Vagina (tissue), 2 donors: ENCODE measurements at places on chromosomes 1 and 21.
A peak's percentile ranks its signal among the peaks of the same experiment; 100 is the strongest.

GRCh38 chr1:76125473-76126219 lies 51.1 kb downstream of the ST6GALNAC3 start:
- no peak for DNase-seq

GRCh38 chr1:173094541-173094940 lies 43.8 kb upstream of the TNFSF18 start:
- no peak for DNase-seq

GRCh38 chr1:109969907-109970306 lies 14.7 kb upstream of the AHCYL1 start:
- no peak for DNase-seq

DNA sequence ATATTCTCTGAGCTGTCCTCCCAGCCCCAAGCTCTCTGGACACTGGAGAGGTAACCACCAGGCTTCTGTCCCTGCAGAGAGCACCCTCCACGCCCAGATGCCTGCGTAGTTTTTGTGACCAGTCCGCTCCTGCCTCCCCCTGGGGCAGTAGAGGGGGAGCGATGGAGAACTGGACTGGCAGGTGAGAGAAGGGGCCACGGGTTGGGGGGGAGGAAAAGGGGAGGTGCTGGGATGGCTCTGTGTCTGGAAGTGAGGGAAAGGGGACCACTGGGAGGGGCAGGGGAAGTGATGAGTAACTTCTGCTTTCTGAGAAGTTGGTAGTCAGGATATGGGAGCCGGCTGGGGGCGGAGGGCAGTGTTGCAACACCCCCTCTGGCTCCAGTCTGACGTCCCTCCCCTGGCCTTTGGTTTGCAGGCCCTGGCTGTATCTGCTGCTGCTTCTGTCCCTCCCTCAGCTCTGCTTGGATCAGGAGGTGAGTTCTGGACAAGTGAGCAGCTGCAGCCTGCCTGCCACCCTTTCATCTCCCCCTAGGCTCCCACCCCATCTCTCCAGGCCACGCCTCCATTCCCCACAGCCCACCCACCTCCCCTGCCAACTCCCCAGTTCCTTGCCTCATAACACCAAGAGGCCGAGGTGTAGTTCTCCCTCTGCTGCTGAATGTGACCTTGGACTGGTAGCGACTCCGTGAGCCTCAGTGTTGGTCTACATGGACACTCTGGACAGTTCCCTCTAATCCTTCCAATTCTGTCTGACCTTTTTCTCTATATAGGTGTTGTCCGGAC lies 3.1 kb downstream of the ADAMTSL4 start:
- DNase-seq = peak; percentile 99

DNA sequence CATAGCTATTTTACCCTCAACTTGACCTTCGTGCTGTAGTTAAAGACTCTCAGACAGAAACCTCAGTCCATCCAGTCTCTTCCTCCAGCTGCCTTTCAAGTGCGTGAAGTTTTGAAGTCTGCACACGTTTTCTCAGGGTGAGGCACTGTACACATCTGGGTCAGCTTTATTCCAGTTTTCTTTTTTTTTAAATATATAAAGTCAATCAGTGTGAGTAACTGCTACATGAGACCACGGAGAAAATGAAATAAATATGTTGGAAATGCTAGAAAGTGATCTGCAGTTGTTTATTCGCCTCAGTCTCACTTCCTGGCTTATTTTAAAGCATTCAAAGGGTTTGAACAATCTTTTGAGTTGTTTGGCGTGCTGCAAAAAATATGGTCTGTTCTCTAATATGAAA lies 135.7 kb downstream of the ROR1 start:
- DNase-seq = no peak

DNA sequence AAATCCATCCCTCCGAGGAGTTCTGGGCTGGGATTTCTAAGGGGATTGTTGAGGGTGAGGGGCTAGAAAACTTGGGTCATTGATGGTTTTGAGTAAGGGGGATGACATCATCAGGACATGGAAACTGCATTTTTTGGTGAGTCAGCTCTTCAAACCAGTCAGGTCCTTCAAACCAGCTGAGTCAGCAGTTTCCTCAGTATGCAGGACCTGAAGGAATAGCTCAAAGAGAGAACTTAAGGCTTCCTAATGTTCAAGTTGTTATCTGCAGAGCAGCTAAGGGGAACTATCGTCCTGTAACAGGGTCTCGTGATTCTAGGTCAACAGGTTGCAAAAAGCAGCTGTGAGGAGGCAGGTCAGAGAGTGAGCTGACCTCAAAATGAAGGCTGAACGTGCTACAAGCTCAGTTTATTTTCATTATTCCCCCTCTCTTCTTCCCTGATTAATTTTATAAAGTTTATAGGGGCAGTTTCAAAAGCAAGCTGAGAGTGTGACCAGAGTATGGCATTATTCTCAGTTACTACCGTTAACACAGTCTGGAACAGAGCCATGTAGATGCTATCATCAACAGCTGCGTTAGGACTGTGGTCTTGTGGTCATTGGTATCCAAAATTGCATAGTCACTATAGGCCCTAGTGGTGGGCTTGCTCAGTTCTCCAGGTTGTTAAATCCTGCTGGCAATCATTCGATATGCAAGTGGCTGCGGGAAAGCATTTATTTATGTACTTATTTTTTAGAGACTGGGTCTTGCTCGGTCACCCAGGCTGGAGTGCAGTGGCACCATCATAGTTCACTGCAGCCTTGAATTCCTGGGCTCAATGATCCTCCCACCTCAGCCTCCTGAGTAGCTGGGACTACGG lies 10.7 kb upstream of the SDC3 start:
- DNase-seq = peak; percentile 25

DNA sequence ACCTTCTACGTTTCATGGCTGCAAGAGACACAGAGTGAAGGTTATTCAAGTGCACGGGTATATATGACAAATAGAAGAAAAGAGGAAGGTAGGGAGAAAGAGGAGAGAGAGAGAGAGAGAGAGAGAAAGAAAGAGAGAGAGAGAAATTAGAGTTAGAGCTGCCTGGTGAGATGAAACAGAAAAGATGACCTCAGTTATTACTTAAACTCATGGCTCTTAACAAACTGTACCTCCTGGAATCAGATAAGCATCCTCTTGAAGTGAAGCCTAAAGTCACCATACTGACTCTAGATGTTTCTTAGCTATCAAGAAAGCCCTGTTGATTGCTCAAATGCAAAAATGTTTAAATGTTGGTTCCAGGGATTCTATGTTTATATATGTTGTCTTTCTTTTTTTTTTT lies 597.7 kb upstream of the ZP4 start:
- DNase-seq = no peak

DNA sequence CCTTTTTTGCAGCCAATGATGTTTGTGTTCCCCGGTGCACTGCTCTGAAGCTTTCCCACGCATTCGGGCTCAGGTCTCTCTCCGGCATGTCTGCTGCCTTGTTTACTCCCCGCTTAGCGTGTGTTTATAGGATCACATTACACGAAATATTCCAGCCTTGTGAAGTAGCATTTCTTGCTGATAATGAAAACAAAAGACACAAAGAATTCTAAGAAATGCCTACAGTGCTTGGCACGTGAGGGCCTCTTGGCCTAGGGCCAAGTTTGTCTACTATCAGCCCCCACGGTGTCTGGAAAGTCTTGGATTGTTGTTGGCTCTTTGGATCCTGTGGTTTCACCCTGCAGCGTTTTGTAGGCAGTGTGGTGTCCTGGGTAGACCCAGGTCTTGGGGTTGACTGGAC lies 11.2 kb upstream of the GSTM4 start:
- DNase-seq = no peak

GRCh38 chr1:116375887-116376728 lies 3.1 kb downstream of the ATP1A1 start:
- peak; percentile 97 for DNase-seq

DNA sequence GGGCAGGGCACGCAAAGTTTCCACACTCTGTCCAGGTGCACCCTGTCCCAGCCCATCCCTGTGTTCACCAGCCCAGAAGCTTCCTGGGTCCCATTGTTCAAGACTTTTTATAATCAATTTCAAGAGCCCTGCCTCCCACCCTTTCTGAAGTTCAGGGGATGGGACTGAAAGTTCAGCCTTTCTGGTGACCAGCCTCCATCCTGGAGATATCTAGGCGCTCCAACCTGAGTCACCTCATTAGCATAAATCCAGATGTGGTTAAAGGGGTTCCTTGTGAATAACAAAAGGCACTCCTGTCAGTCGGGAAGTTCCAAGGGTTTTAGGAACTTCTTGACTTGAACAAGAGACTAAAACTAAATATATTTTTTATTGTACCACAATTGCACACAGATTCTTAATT lies 48.4 kb upstream of the RAP1A start:
- DNase-seq = no peak

- no peak for DNase-seq
Observed at GRCh38 chr1:210364479-210364878, 35.8 kb downstream of the HHAT start.

- no peak for DNase-seq
Observed at GRCh38 chr1:219099307-219099706, 74.4 kb upstream of the LYPLAL1 start.

GRCh38 chr1:91754348-91754747 lies 131.6 kb downstream of the TGFBR3 start:
- DNase-seq = no peak

GRCh38 chr1:233655301-233655740 lies 41.4 kb downstream of the KCNK1 start:
- DNase-seq = no peak

GRCh38 chr1:996851-997712 lies 2.8 kb downstream of the HES4 start:
- no peak for DNase-seq

DNA sequence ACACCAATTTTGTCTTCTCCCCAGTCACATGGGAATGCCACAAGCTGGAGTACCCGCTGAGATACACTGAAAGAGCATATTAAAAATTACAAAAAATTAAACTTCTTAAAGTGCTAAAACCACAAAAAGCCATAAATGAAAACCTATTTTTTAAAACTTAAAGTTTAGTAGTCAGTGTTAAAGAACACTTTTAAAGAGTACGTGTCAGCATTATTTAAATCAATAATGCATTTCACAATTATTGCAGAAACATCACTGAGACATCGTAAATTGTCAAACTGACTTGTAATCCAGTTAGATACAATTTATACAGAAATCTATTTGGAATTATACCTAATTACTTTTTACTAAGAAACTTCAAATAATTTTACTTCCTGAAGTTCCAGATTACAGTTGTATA lies 22.9 kb downstream of the ZBTB21 start:
- DNase-seq = no peak

DNA sequence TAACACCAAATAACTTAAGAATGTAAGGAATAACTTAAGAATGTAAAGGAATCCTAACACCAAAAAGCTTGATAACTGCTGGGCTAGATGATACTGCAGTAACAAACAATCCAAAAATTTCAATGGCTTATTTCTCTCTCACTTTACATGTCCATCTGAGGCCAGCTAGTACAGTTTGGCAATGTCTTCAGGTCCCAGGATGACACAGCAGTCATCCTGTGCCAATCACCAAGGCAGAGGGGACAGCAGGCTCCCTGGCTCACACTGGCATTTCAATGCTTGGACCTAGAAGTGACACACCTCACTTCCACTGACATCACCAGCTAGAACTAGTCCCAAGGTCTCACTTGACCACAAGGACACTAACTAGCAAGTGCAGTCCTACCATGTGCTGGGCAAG lies 15.3 kb downstream of the DNAJC11 start:
- DNase-seq = no peak

DNA sequence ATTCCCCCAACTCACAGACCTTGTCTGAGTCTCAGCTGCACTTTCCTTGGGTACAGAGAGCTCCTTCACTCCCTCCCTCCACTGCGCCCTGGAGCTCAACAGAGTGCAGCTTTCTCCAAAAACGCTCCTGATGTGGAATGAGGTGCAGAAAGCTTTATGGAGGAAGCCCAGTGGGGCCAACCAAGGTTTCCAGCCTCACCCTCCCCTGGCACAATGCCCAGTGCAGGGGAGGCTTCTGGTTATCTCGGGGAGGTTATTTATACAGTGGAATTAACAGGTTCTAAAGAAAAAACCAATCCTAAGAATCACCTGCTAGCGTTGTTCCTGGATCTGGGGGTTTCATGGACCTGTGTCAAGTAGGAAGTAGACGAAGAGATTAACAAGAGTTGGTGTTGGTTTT lies at the start of gene ITLN1:
Gene ITLN1 (minus strand): TSS at position 139 of the 400 bp plus-strand sequence. CDS start 303 bp downstream, outside the sequence.
- no peak for DNase-seq

DNA sequence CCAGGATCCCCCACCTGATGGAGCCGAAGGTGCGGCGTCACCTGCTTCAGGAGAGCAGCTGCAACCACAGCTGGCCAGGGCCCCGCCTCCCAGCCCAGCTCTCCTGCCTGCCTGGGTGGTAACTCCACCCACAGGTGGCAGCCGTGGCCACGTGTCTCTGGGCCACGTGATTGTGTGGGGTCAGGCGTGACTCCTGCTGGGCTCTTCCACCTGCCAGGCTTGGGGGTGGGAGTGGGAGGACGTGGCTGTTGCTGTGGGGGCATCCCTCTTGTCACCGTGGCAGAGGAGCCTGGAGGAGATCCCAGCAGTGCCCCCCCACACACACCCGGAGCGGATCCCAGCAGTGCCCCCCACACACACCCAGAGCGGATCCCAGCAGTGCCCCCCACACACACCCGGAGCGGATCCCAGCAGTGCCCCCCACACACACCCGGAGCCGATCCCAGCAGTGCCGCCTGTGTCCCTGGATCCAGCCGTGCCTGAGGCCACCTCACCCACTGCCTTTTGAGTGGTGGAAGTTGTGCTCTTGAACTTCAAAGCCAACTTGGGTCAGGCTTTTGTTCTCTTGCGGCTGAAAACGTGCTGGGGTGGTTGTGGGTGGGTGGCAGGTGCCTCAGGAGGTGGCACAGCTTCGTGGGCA lies 32.2 kb downstream of the POFUT2 start:
- no peak for DNase-seq

DNA sequence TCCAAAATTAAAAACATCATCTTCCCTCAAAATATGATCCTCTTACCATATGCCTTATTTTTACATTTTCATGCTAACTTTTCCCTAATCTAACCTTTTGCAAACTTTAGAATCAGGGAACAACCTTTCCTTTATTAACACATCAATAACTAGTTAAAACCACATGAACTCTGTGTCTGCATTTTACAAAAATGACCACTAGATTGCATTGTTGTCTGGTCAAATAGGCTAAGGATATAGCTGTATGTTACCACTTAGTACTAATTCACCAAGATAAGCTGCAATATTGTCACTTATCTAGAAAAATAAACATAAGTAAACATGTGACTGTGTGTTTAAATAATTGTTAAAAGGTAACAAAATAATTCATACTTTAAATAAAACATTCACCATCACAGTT lies 82.3 kb downstream of the DENND1B start:
- no peak for DNase-seq

GRCh38 chr1:153356392-153357075 lies 1.1 kb upstream of the S100A9 start:
- DNase-seq = peak; percentile 82

GRCh38 chr1:217494767-217495166 lies 136.1 kb downstream of the GPATCH2 start:
- DNase-seq = no peak

GRCh38 chr1:29969576-29969975 lies 733.3 kb downstream of the PTPRU start:
- peak; percentile 40 for DNase-seq

DNA sequence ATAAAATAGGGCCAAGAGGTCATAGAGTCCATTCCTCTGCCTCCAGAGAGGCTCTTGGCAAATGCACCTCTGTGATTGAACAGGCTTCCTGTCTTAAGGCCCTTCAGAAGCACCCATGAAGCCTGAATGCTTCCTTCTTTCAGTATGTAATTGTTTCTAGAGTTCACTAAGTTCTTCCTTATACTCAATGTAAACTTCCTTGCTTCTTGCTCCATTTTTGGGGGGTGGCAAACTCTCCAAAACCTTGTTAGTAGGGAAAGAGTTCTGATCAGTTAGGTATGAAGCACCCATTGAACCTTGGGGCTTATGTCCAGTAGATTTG lies 102.3 kb upstream of the LPGAT1 start:
- no peak for DNase-seq
